ENCODE measurements at places on chromosomes 13 and 19. TPM values are rescaled to one million over a fixed set of nuclear protein-coding genes. Genes with fewer than 3 reads are reported as not detected.
A peak's percentile ranks its signal among the peaks of the same experiment; 100 is the strongest.

Gene DCLK1
- 12.2 TPM for polyA plus RNA-seq

Gene DACH1
- polyA plus RNA-seq, result 25.0 TPM

Gene ZNF135
- 8.2 TPM for polyA plus RNA-seq

Gene UBE2L5
- polyA plus RNA-seq, result 0.31 TPM

Gene PLEKHF1
- polyA plus RNA-seq, result 2.5 TPM

Gene TSSK6
- polyA plus RNA-seq, result 1.2 TPM

Gene THSD8
- 3.8 TPM for polyA plus RNA-seq

Gene ENOX1
- 3.0 TPM for polyA plus RNA-seq

- no peaks in the 10 kb centered on the region for H3K4me1 ChIP-seq
- no peaks in the 10 kb centered on the region for H3K27me3 ChIP-seq
- H3K36me3 ChIP-seq, result peaks cover 5% of the 10 kb centered on the region
- no peak overlapping the region for H3K27ac ChIP-seq
- H3K4me3 ChIP-seq, result no peak overlapping the region
These were observed 89.0 kb downstream of the CDK8 start for GRCh38 chr13:26342898-26343297.

DNA sequence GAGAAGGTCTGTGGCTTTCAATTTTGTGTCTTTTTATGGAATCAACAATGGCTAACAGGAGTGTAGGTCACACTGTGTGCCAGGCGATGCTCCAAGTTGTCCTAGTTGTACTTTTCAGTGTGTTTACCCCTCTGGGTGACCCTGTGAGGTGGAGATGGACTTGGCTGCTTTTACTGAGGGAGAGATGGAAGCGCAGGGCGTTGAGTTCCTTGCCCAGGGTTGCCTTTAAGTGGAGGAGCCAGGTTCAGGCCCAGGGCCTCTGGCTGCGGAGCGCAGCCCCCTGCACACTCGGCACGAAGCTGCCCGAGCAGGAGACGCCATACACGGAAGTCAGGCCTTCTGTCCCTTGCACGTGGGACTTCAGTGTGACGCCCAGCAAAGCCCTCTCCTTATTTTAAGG is 112.8 kb downstream of the RAB20 start:
- H3K36me3 ChIP-seq, result peaks cover 41% of the 10 kb centered on the region
- no peaks in the 10 kb centered on the region for H3K27me3 ChIP-seq
- no peak for DNase-seq
- H3K4me3 ChIP-seq, result no peak overlapping the region
- no peak overlapping the region for H3K27ac ChIP-seq

- H3K4me1 ChIP-seq, result no peaks in the 10 kb centered on the region
- H3K4me3 ChIP-seq, result no peak overlapping the region
- no peak overlapping the region for H3K27ac ChIP-seq
- DNase-seq, result no peak
- H3K36me3 ChIP-seq, result no peaks in the 10 kb centered on the region
These were observed 198.1 kb upstream of the CSNK1A1L start for GRCh38 chr13:37303606-37304005.

DNA sequence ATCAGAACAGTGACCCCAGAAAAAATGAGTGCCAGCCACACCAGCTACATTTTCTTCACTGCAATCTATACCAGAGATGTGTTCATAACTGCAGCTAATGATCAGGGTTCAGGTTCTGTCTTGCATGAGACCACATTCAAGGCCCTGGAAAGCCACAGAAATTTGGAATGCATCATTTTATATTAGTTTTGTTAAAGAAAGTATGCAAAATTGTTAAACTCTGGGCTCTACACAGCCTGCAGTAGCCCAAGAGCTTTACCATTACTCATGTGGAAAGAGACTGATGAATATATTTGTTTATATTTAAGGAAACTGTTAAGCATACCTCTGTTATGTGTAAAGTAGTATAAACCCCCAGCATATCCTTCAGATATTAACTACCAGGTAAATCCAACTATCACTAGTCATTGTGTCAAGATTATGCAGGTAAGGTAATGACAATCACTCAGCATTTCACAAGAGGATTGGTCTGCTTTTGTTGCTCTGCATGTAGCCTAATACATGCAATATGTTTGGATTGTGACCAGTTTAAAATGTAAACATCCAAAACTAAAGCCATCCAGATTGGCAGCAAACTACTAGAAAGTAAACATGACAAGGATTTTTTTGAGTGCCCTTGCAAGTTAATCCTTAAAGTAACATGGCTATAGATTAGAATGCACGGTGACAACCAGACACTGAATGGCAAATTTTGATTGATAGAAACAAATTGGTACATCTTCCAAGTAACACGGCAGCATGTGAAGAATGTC is 429.1 kb upstream of the ARGLU1 start:
- H3K27ac ChIP-seq, result no peak overlapping the region
- no peaks in the 10 kb centered on the region for H3K36me3 ChIP-seq
- no peak for DNase-seq
- no peaks in the 10 kb centered on the region for H3K4me1 ChIP-seq
- no peak overlapping the region for H3K4me3 ChIP-seq

DNA sequence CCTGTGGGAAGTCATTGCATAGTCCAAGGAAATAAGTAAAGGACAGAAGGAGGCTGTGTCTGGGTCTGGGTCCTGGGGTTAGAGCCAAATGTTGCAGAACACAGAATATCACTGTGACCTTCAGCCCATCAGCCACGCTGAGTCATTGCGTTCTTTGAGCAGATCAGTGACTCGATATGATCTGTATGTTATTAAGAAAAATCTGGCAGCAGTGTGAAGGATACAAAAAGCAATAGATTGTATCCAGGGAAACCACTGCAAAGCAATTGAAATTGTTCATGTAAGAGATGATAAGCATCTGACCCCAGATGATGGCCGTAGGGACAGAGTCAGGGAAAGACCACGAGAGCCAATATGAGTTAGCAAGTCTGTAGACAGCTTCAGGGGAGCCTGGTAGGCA is 1575.1 kb upstream of the SLC10A2 start:
- no peaks in the 10 kb centered on the region for H3K4me1 ChIP-seq
- no peak overlapping the region for H3K4me3 ChIP-seq
- no peak for DNase-seq
- no peak overlapping the region for H3K27ac ChIP-seq
- no peaks in the 10 kb centered on the region for H3K27me3 ChIP-seq

GRCh38 chr19:46954502-46954992 is 65.1 kb upstream of the NPAS1 start:
- peaks cover 3% of the 10 kb centered on the region for H3K36me3 ChIP-seq
- H3K4me3 ChIP-seq, result no peak overlapping the region
- DNase-seq, result peak; percentile 58

- peaks cover 38% of the 10 kb centered on the region for H3K27me3 ChIP-seq
- peaks cover 24% of the 10 kb centered on the region for H3K4me1 ChIP-seq
- H3K27ac ChIP-seq, result no peak overlapping the region
- DNase-seq, result no peak
- H3K36me3 ChIP-seq, result no peaks in the 10 kb centered on the region
These were observed 3.4 kb downstream of the PPM1N start for GRCh38 chr19:45501730-45502014.

DNA sequence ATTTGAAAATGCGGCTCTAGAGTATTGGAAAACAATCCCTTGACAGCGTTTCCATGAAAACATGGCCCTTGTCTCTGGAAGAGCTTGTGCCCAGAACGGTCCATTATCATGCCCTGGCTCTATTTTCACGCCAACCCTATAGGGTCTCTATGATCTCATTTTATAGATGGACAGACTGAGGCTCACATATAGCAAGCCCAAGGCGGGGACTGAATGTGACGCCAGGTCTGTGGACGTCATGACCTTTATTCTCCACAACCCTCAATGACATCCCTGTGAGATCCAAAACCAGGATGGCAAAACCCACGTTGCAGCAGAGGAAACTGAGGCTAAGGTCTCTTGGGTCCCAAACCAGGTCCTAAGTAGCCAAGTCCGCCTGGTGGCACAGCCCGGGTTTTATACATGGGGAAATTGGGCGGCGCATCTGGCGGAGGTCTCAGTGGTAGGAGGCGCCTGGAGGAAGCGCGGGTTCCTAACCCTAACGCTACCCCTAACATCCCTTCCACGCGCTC is 425 bp upstream of the COLGALT1 start:
- H3K27ac ChIP-seq, result no peak overlapping the region
- H3K36me3 ChIP-seq, result peaks cover 13% of the 10 kb centered on the region
- no peak for DNase-seq
- H3K4me1 ChIP-seq, result peaks cover 9% of the 10 kb centered on the region
- peak overlapping the region; percentile 97 for H3K4me3 ChIP-seq

- no peak overlapping the region for H3K4me3 ChIP-seq
- H3K27ac ChIP-seq, result no peak overlapping the region
- H3K27me3 ChIP-seq, result no peaks in the 10 kb centered on the region
- peaks cover 10% of the 10 kb centered on the region for H3K36me3 ChIP-seq
- no peak for DNase-seq
These were observed 66.8 kb upstream of the MCF2L start for GRCh38 chr13:112902101-112902651.

DNA sequence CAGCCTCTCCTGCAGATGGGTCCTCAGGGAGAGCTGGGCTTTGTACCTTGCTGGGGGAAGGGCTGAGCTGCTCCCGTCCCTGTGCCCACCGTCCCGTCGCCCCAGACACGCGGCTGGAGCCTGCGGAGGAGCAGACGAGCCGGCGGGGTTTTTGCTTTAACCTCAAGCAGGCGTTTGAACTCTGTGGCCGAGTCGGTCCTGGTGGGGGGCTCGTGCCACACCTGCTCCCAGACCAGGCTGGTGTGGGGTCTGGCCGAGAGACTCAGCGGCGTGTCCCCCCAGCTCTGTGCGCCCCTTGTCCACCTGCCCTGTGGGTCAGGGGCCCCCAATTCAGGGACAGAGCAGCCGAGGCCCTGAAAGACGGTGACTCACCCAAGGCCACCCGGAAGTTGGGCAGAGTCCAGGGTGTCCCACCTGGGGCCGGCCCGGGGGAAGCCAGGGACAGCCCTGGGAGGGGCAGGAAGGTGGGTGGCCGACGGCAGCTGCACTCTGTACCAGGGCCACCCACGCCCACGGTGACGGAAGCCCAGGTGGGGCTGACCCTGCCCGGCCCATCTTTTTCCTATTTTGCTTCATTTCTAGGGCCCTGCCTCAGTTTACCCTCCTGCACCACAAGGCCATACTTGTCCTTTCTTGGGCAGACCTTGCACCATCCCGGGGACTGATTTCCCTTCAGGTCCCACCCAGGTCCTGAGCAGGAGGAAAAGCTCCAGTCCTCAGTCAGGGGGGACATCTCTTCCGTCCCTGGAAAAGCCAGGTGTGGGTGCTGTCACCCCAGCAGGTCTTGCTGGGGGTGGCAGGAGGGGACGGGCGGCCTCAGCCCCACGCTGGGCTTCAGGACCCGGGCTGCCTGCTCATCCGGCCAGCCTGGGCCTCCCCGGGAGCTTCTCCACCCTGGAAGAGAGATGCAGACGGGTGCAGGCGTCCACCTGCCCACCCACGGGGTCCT is 5.3 kb downstream of the EFNA2 start:
- H3K36me3 ChIP-seq, result no peaks in the 10 kb centered on the region
- peak overlapping the region; percentile 25 for H3K4me3 ChIP-seq
- peak; percentile 95 for DNase-seq
- H3K27ac ChIP-seq, result peak overlapping the region; percentile 91
- peaks cover 47% of the 10 kb centered on the region for H3K4me1 ChIP-seq
- H3K27me3 ChIP-seq, result peaks cover 8% of the 10 kb centered on the region

GRCh38 chr13:21641629-21642028 is 29.2 kb upstream of the FGF9 start:
- H3K27ac ChIP-seq, result no peak overlapping the region
- H3K36me3 ChIP-seq, result no peaks in the 10 kb centered on the region
- no peak overlapping the region for H3K4me3 ChIP-seq
- H3K27me3 ChIP-seq, result no peaks in the 10 kb centered on the region
- peaks cover 13% of the 10 kb centered on the region for H3K4me1 ChIP-seq

- H3K27me3 ChIP-seq, result no peaks in the 10 kb centered on the region
- H3K27ac ChIP-seq, result no peak overlapping the region
- no peak overlapping the region for H3K4me3 ChIP-seq
- no peak for DNase-seq
- no peaks in the 10 kb centered on the region for H3K4me1 ChIP-seq
These were observed 5.8 kb upstream of the CYP4F8 start for GRCh38 chr19:15609261-15609660.

DNA sequence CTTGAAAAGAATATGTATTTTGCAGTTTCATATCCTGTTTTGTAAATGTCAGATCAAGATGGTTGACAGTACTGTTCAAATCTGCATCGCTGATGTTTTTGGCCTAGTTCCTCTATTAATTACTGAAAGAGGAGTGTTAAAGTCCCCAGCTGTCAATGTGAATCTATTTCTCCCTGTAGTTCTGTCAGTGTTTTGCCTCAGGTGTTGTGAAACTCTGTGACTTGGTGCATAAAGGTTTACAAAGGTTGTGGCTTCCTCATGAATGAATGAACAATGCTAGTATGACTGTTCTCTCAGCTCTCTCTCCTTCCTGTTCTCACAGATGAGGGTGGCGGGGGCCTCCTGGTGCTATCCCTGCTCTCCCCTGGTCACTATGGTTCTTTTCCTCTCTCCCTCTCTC is 142.4 kb downstream of the MYCBP2 start:
- no peaks in the 10 kb centered on the region for H3K27me3 ChIP-seq
- DNase-seq, result no peak
- peaks cover 33% of the 10 kb centered on the region for H3K36me3 ChIP-seq
- no peaks in the 10 kb centered on the region for H3K4me1 ChIP-seq
- no peak overlapping the region for H3K27ac ChIP-seq
- no peak overlapping the region for H3K4me3 ChIP-seq

DNA sequence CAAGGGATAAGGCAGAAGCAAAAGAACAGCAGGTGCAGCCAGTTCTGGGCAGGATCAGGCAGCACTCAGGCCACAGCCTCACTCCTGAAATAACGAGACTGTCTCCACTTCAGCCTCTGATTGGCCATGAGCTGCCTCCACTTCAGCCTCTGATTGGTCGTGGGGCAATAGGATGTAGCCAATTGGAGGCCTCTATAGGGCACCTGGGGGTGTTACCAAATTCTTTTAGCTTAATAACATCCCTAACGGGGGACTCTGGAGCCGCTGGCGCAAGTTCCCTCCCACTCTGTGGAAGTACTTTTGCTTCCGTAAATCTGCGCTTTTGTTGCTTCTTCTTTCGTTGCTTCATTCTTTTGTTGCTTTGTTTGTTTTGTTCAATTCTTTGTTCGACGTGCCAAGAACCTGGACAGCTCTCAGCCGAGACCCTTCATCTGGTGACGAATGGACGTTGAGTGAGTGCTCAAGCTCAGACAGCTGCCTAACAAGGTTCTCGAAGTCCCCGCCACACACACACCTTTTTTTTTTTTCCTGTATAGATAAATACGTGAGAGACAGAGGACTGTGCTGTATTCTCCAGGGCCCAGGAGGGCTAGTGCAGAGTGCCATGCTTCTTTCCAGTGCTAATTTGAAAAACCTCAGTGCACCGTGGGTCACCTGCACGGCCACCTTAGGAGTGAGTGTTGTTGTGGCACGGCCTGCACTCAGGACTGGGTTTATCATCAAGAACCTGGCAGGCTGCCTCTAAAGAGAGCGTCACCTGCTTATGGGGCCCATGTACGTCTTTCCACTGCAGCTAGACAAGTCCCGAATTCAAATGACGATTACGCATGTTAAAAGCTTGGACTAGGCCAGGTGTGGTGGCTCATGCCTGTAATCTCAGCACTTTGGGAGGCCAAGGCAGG is 32.0 kb upstream of the TUBGCP3 start:
- H3K4me3 ChIP-seq, result no peak overlapping the region
- peaks cover 2% of the 10 kb centered on the region for H3K4me1 ChIP-seq
- no peak overlapping the region for H3K27ac ChIP-seq
- DNase-seq, result no peak
- peaks cover 8% of the 10 kb centered on the region for H3K27me3 ChIP-seq

- peaks cover 4% of the 10 kb centered on the region for H3K27me3 ChIP-seq
- peak; percentile 49 for DNase-seq
- H3K4me1 ChIP-seq, result no peaks in the 10 kb centered on the region
- no peak overlapping the region for H3K4me3 ChIP-seq
These were observed 54.0 kb downstream of the GNG7 start for GRCh38 chr19:2648528-2648937.

GRCh38 chr13:24110011-24110410 is 50.5 kb upstream of the SPATA13 start:
- no peak overlapping the region for H3K27ac ChIP-seq
- H3K27me3 ChIP-seq, result no peaks in the 10 kb centered on the region
- no peak overlapping the region for H3K4me3 ChIP-seq
- peaks cover 3% of the 10 kb centered on the region for H3K4me1 ChIP-seq
- no peaks in the 10 kb centered on the region for H3K36me3 ChIP-seq

Data from large intestine (tissue), 12 donors.